ENCODE measurements at places on chromosomes 4 and X.

GRCh38 chr4:69594382-69594781 lies 45.1 kb downstream of the UGT2A2 start:
- DNase-seq = no peak

- no peak for DNase-seq
Observed at GRCh38 chr4:182828360-182829025, 88.7 kb downstream of the DCTD start.

DNA sequence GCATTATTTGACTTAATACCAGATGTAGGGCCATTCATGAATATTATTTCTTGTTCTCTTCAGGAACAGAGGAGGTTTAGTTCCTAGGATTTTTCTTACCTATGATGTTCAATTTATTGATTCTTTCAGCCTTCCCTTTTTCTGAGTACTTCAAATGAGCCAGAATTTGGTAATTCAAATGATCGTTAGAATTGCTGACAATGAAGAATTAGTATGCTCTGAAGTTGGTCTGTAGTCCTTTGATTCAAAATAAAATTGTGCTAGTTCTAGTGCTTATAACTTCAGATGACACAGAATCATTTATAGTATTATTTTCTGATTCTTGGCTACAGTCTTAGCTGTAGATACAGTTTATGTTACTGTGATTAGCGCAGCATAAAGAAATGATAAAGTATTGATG lies 35.2 kb upstream of the WDR17 start:
- DNase-seq = no peak

DNA sequence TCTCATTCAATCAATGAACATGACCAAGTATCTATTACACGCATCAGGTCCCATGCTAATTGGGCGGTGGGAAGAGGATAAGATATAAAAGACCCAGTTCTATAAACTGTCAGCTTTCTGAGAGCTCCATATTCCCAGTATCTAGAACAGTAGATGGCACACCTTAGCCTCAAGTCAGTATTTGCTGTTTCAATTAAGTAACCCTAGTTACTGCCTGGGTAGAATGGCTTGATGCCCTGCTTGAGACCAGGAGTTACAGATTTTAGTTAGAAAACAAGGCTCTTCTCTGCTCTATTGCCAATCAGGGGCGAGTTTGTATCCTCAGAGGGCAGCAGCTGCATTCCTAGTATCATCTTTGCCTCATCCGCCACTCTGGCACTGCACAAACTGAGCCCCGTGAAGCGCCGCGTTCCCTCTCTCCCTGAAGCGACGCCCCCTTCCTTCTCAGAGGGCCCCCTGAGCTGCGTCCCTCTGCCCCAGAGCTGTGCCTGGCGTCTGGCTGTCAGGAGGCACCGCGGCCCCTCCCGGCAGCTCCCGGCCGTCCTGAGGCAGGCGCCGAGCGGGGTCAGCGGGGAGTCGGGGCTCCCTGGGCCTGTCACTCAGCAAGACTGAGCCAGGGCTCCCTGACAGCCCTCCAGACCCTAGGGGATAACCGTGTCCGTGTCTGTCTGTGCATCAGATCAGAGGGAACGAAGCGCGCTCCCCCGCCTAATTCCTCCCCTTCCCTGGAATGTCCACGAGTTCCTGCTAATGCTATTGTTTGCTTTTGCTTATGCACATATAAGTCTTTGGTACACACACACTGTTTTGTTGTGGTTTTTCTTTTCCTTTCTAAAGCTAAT lies 212.4 kb upstream of the TTC29 start:
- DNase-seq = no peak

DNA sequence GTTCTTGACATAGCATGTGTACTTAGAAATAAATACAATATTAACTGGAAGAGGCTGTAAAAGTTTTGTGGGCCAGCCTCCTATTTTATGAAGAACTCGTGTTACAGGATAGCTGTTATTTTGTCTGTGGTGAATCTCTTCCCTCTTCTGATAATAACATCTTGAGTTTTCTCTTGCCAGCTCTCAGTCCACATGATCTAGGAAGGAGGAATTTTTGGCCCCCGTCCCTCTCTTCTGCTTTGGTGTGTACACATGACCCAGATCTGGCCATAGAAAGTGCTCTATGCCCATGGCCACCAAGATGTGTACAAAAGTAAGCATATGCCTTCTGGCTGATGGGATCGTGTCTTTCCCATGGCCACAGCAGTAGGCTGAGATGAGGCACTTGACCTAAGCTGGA lies 108.0 kb upstream of the LEF1 start:
- DNase-seq = no peak

GRCh38 chr4:7857238-7857701 lies 82.4 kb downstream of the AFAP1 start:
- DNase-seq = no peak

- no peak for DNase-seq
Observed at GRCh38 chrX:39953879-39954278, 143.9 kb downstream of the BCOR start.

DNA sequence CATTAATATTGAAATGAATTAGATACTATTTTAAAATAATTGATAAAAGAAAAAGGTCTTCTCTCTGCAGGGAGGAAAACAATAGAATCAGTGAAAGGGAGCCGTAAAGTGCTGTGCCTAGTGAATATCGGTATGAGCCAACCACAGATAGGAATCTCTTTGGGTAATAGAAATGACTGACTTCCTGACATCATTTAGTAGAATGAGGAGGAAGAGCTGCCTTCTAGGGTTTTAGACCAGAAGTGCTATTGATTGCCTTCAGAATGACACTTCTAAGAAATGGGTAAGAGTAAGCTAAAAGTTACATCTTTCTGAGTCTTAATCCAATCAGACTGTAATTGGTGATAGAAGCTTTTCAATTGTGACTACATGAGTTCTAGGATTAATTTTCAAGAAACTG lies 134.0 kb upstream of the MAP9 start:
- DNase-seq = no peak

DNA sequence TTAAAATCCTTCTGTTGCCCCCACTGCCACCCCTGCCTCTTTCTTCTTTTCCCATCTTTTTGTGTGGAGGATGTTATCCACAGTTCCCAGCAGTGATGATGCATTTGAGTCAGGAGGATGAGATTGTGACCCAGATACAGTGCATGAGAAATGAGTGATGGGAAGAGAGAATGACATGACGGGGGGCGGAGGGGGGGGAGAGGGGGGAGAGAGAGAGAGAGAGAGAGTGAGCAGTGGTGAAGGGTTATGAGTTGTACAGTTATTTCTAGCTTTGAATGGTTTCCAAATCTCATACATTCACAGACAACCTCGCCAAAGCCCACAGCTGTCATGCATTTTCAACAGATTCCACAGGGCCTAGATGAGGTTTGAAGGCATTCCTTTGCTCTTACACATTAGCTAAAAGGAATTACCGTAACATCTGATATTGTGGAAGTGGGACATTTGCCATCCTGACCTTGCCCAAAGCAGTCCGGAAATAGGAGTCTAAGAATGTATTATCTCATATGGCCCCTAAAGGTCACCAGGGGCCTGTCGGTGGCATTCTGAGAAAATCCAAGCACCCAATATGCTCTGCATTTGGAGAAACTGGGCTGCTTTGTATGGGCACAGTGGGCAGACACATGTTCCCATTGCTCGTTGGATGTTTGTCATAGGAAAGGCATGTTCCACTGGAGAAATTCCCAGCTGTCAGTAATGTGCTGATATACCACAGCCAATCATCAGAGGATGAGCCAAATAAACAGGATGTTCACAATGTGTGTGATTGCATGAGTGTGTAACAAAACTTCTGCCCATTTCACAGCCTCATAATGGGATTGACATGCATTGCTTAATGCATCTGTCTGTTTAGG lies 435.8 kb downstream of the SPRY1 start:
- no peak for DNase-seq

DNA sequence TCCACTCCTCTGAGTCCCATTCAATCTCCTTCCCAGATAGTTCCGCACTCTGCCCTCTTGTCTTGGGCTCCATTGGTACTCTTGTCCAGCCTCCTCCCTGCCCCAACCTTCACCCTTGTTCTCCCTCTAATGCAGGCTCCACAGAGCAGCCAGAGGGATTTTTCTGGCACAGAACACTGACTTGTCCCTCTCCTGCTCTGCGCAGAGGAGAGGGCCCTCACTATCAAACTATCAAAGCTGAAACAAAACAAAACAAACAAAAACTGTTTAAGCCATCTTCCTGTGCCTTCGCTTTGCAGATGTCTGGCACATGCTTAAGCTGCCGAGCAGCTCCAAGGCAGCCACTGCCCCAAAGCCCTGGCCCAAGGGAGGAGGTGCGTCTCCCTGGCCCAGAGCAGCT lies 2.9 kb downstream of the CNGA2 start:
- DNase-seq = no peak

- DNase-seq = no peak
Observed at GRCh38 chrX:39227371-39227770, 426.1 kb downstream of the MID1IP1 start.

- DNase-seq = no peak
Observed at GRCh38 chr4:188423039-188423438, 283.8 kb downstream of the TRIML1 start.

DNA sequence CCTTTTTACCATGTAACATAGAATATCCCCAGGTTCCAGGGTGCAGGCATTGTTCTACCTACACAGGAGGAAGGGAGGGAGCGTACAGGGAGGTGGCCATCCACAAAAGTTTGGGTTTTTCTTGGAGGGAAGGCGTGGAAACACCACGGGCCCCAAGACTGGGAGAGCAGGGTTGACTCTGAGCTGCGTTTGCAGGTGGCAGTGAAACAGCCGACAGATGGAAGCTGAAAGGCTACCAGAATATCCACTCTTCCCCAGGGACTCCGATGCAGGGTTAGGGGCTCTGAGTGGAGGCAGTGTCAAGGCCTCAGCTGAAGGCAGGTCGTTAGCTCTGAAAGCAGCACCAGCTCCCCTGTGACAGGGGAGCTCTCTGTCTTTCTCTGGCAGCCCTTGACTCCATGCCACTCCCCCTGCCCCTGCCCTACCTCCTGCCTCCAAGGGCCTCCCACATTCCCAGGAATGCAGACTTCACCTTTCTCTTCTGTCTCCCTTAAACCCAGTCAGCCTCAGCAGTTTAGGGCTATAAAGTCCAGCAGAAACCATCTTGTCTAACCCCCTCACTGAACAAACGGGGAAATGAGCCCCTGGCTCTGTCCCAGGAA lies 14.0 kb upstream of the GLOD5 start:
- DNase-seq = no peak

DNA sequence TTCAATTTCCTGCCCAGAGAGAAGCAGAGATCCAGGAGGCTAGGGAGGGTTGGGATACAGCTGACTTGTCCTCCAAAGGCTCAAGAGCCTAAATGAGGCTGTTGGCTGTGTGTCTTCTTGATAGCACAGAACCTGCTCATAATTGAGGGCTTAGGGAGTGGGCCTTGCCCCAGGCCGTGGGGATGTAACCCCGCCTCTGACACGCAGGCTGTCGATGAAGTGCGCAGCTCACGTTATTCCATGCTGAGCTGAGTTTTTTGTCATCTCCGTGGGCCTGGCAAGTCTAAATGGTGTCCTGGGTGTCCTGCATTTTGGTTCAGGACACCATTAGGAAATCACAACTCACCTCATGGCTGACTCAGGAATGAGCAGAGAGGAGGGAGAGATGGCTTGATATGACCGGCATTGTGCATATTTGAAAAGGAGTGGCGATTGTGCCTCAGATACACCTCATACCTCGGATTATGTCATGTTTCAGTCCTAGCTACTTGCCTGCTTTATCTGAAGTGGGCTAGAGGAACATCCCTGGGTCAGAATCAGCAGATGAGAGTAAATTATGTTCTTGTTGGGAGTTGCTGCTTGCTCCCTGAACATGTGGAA lies 43.7 kb downstream of the FHDC1 start:
- DNase-seq = no peak

DNA sequence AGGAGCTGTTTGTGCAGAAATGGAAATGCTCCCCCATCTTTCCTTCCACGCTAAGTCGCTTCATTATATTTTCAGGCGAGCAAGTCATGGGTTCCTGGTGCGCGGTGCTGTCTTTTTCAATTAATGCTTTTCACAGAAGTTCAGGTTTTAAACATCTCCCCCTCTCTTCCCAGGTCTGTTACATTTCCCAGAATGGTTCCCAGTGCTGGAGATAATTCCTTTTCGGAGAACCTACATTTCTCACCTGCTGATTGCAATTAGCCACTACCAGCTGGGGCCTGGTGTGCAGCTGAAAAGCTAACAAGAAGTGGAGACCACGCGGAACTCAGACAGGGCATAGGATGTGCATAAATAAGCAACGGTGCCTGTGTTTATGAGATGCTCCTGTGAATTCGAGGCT lies 217.8 kb downstream of the MID1IP1 start:
- no peak for DNase-seq

DNA sequence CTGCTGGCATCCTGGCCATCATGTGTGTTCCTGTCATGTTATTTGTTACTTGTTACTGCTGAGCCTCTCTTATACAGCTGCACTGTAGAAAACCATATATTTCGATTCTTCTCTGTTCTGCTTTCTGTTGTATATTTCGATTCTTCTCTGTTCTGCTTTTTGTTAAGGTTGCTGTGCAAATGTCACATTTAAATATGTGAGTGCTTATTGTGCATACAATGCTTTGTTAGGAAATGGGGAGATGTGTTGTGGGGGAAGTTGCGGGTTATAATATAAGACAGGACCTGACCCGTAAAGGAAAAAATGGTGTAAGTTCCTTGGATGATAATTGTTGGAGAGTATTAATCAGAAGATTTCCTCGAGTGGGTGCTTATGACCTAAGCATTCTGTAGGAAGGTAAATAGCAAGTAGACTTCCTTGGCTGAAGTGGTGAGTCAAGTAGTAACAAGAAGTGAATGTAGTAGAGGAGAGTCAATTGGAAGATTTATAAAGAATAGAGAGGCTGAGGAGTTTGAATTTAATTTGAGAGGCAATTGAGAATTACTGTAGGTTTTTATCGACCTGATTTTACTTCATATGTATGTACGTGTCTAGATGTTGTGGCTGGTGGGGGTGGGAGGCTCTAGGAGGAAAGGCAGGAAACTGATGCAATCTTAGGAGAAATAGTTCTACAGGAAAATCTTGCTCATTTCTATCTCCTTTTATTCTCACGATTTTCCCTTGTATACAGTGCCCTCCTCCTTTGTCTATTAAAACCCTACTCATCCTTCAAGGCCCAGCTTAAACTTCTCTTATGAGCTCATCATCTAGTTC lies 8.5 kb downstream of the OGT start:
- DNase-seq = no peak

DNA sequence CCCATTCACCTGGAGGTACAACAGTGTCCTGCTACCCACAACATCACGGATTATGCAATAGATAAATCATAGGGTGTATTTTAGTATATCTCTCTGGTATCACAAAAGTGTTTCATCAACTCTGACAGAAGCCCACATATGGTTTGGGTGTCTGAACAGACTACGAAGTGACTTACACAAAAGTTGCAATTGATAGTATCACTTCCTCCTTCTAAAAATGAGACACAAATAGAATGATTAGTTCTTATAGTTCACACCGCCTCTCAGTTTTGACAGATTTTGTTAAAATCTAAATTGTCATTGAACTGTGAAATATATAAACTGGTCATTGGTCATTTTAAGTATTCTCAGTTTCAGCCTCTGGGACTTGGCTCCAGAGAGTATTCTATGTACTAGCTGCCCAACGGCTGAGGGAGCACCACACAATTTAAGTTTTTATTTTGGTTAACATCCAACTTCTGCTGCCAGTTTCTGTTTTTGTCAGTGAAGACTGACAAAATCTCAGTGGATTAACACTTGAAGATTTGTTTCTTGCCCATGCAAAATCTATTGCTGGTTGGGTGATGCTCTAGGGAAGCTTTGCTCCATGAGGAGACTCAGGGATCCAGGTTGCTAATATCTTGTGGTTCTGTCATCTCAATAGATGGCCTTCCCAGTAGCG lies 113.8 kb upstream of the PUDP start:
- no peak for DNase-seq
